ENCODE measurements at places on chromosomes 2 and 18. TPM values are rescaled to one million over a fixed set of nuclear protein-coding genes. Genes with fewer than 3 reads are reported as not detected.
A peak's percentile ranks its signal among the peaks of the same experiment; 100 is the strongest.

GRCh38 chr2:184078496-184078895, 519.8 kb upstream of the ZNF804A start:
- peak; percentile 40 for DNase-seq

DNA sequence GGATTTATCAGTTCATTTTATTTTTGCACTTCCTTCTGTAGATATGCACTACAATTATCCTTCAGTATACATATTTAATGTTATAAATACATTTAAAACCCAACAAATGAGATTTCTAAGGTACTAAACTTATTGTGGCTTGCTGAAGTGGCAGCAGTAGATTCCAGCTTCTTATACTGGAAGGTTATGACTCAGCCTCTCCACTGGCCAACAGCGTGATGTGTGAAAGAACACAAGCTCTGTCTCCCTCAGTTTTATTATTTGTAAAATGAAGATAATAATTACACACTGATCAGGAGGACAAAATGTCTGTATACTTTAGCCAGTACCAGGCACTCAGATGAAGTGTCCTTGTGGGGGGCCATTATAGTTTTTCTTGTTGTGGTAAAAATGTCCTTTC, 1147.1 kb downstream of the CNTNAP5 start:
- DNase-seq, result no peak

DNA sequence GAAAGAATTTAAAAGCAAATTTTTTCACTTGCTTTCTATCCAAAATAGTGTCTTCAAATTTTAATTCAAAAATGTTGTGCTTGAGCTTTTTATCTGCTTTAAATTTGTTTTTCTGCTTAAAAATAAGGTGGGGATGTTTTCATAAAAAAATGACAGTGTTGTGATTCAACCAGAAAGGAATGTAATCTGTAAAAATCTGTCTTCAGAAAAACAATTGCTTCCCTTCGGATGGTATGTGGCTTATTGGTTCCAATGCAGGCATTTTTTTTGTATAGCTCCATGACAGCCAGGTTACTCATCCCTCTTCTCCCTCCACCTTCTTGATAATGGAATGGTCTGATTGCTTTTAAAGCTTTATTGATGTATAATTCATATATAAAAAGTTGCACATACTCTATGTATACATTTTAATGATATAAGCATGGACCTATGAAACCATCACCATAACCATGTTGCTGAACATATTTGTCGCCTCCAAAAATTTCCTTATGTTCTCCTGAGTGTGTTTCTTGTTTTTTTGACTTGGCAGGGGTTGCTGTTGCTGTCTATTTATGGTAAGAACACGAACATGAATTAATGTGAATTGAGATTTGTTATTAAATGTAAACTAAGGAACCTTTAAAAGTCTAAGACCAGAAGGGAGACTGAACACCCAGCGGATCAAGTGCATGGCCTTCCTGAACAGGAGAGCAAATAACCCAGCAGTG, 363.7 kb upstream of the SPHKAP start:
- DNase-seq, result no peak

GRCh38 chr2:204896146-204896545, 350.9 kb downstream of the PARD3B start:
- DNase-seq, result no peak

The TMEM37 gene
- polyA plus RNA-seq, result 1.9 TPM

DNA sequence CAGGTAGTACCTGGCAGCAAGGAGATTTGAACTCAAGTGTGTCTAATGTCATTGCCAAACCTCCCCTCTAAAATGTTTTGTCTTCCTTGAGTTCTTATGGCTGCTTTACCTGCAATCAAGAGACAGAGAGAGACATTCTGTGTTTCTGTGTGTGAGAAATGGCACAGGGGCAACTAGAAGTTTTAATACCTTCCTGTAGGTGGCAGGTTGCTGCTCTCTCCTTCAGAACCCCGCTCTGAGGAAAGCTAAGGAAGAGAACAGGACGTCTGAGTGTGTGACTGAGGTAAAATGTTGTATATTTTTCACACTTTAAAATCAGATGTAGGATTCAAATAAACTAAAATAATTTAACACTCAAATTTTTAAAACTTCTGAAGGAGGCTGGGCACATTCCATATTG, 19.2 kb downstream of the DTNA start:
- no peak for DNase-seq

The ARHGEF4 gene
- polyA plus RNA-seq, result 47.6 TPM

- no peak for DNase-seq
Measured at GRCh38 chr2:118854507-118855345, 7.3 kb upstream of the EN1 start.

GRCh38 chr2:19261061-19261460, 97.4 kb downstream of the OSR1 start:
- no peak for DNase-seq

GRCh38 chr2:60539140-60539539, 14.3 kb downstream of the BCL11A start:
- no peak for DNase-seq

DNA sequence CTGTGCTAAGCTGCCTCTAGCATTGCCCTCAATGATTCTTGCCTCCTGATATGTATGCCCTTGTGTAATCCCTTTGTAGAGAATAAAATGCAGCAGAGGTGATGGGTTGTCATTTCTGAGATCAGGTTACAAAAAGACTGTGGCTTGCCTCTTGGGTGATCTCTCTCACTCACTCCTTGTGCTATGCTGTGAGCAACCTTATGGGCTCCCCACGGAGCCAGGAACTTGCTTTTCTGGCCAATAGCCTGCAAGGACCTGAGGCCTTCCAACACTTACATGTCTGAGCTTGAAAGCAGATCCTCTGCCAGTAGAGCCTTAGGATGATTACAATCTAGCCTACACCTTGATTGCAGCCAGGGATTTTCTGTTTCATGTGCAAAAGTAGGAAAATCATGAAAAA, 123.1 kb upstream of the XIRP2 start:
- no peak for DNase-seq

DNA sequence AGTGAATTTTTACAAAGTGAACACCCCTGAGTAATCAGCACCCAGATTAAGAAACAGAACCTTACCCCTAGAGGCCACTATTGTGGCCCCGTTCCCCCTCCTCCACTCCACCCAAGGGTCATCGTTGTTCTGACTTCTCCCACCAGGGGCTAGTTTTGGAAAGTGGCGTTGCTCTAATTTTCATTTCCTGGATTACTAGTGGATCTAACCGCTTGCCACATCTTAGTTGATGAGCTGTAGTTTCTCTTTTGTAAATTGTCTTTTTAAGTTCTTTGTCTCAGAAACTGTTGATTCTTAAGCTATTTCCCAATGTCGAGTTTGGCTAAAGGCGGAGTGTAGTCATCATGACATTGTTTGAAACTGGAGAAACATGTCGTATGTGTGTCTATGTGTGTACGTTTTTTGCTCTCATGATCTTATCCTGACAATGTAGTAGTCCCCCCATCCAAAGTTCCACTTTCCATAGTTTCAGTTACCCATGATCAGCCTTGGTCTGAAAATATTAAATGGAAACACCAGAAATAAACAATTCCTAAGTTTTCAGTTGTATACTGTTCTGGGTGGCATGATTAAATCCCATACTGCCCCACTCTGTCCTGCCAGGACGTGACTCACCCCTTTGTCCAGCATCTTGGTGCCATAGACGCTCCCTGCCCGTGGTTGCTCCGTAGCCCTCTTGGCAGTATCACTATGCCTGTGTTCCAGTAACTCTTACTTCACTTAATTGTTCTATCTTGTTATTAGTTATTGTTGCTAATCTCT, 71.0 kb upstream of the SP3 start:
- no peak for DNase-seq

The ASB18 gene
- not detected for polyA plus RNA-seq

The REG3A gene
- not detected for polyA plus RNA-seq

GRCh38 chr18:2573408-2573807, 2.1 kb downstream of the NDC80 start:
- DNase-seq, result no peak

DNA sequence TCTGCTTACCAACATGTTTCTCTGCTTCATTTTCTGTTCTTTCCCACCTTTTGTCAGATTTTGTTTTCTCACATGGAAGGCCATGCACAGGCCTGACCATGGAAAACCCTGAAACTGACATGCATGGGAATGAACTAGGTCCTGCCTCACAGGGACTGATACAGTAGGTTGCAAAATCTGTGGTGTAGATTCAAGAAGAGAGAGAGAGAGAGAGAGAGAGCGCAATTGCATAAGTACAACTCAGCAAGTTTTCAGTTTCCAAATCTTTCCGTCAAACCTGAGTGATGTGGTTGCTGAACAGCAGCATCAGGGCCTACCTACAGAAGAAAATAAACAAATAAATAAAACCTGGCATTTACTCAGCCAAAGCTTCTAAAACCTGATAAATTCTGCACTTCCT, 87.5 kb upstream of the RNF152 start:
- DNase-seq, result no peak

DNA sequence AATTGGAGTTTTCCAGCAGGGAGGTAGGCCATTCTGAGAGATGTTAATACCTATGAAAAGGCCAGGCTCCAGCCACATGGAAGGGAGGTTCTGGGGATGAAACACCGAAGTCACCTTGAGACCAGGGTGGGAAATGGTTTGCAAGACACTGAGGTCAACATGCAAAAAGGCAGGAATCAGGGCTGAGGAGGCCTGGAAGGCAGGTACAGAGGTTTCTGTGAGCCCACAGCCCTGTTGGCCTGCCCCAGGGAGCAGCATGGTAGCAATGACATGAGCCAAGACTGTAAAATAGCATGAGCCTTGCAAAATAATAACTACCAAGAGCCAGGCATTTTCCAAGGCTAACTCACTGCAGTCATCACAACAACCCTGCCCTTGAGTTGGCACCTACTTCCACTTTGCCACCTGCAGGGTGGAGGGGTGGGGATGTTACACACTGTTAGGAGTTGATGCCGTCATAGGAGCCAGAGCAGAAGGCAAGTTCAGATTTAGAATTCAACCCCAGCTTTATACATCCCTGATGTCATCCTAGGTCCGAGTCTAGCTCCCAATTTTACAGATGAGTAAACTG, 61.3 kb downstream of the ZBTB7C start:
- DNase-seq, result no peak

The ESCO1 gene
- 2.2 TPM for polyA plus RNA-seq

The TSPYL6 gene
- not detected for polyA plus RNA-seq

The RPRM gene
- 29.6 TPM for polyA plus RNA-seq

GRCh38 chr2:236673823-236674185, 104.2 kb downstream of the ACKR3 start:
- no peak for DNase-seq

DNA sequence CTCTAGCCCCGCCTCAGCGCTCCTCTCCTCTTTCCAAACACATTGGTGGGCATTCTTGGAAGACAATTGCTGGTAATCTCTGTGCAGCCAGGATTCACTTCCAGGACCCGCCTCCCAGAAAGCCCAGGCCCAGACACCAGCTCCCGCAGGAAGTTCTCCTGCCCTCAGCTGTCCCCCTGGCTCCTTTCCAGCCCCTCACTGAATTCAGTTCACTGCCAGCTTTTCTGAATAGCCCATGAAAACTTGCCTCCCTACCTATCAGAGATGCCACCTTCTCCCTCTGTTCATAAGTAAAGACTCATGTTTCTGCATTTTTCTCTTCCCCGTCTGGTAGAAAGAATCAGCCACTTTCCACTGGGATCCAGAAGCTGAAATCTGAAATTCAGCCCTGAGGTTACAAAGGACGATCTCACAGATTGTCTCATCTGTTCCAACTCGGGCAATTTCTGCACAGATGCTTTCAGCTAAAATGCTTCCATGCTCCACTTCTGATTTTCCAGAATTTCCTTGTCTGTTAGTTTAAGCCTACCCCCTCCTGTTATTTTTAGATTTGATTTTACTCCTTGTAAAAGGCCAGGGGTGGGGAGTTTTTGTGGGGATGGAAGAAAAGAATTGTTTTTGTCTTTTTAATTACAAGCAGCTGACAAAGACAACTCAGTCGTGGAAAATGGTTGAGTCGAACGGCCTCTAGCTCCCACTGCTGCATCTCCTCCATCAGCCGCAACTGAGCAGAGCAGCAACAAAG, 98.1 kb downstream of the SP3 start:
- peak; percentile 40 for DNase-seq

- DNase-seq, result no peak
Measured at GRCh38 chr18:25805939-25806338, 284.5 kb downstream of the SS18 start.

DNA sequence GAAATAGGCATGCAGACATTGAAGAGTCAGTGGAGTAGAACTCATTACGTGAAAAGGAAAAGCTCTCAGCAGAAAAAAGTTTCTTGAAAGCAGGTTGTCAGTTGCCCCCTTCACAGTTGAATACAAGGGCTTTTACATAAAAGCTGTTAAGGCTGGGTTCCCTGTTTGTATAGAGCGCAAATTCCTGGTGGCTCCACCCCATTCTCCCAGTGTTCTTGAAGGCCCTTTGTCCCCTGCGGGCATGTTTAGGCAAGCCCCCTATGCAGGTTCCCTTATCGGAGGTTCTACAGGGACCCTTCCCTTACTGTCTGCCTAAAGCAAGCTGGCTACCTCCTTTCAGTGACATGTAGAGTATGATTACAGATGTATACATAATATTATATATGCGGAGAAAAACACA, 497.2 kb upstream of the SYT4 start:
- DNase-seq, result no peak

GRCh38 chr2:64866797-64867196, 122.4 kb upstream of the SLC1A4 start:
- no peak for DNase-seq

DNA sequence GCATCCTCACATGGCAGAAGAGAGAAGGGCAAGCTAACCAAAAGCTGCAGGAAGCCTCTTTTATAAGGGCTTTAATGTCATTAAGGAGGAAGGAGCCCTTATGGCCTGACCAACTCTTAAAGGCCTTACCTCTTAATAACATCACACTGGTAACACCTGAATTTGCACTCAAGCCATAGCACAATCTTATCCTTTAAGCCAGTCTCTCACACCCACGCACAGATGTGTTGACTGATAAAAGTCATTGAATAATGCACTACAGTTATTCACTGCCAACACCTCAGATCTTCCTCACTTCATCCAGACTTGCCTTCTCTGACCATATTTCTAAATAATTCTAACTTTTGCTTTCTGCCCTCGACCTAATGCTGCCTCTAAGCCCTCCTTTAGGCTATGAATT, 516.8 kb downstream of the ADCYAP1 start:
- no peak for DNase-seq

- no peak for DNase-seq
Measured at GRCh38 chr2:224436634-224437033, 34.7 kb upstream of the FAM124B start.

- no peak for DNase-seq
Measured at GRCh38 chr2:193518041-193518817, 1323.5 kb upstream of the TMEFF2 start.

DNA sequence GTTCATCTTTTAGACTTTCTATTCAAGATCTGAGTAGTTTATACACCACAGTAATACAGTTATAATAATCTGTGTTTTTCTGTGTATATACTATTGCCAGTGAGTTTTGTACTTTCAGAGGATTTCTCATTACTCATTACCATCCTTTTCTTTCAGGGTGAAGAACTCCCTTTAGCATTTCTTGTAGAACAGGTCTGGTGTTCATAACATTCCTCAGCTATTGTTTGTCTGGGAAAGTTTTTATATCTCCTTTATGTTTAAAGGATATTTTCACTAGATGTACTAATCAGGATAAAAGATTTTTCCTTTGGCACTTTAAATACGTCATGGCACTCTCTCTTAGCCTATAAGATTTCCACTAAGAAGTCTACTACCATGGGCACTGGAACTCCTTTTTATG, 705.5 kb downstream of the SLC4A3 start:
- no peak for DNase-seq
